T-helper 2 cell (primary cell): ENCODE measurements at places on chromosomes 3 and 15.

DNA sequence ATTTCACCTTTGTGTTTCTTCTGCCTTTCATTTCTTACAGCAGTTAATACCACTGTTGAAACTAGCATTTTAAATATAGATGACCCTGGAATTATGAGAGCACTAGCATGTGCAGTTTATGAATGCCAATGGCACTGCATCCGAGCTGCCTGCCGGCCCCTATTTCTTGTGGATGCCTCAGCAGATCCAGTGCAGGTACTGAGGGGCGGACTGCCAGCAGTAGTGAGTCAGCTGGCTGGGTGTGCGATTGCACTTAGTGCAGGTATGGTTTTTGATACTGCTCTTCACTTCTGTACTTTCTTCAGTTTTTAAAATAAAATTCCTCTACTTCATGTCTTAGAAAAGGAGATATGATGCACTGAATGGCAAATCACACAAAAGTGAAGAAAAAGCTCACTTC is 453.0 kb downstream of the DIPK2A start:
- no peak for DNase-seq

DNA sequence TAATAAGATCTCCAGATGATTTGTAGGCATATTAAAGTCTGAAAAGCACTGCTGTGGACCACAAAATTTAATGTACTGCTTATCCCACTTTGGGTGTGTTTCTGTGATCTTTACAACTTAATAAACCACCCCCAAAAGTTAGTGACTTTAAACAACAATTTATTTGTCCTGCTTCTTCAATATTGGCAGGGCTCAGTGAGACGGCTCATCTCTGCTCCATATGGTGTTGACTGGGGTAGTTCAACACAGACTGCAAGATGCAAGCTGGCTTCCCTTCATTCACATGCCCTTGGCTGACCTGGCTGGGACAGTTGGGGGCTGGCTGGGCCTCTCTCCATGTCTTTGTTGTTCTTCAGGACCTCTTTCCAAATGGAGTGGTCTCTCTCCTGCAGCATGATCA is 337.8 kb downstream of the FHIT start:
- no peak for DNase-seq

GRCh38 chr15:43903864-43904290 is 77.1 kb downstream of the WDR76 start:
- DNase-seq = no peak

DNA sequence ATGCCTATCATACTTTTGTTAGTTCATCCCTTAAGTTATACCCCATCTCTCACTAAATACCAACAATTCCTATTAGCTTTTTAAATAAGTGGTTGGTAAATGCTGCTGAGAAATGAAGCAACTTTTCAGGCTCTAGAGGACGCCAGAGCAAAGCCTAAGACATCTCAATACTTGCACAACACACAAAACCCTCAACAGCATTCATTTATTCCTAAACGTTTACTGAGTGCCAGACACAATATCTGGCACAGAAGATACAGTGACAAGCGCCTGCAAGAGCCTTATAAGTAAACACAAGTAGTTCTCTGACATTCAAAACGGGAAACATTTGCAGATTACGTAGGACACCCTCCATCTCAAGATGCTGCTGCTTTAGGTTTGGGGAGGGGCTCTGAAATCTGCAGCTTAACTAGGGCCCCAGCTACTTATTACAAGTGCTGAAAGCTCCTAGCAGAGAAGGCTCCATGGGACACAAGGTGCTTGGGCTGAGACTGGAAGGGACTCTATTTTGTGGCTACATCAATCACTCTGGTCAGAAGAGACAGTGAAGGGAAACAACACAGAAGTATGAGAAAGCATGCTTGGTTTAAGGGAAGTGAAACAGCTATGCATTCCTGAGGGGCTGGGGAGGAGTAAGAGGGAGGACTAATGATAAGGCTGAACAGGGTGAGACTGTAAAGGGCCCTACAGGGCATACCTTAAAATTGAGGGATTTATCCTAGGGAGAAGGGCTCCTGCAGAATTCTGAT is 311.3 kb downstream of the PLCL2 start:
- no peak for DNase-seq

DNA sequence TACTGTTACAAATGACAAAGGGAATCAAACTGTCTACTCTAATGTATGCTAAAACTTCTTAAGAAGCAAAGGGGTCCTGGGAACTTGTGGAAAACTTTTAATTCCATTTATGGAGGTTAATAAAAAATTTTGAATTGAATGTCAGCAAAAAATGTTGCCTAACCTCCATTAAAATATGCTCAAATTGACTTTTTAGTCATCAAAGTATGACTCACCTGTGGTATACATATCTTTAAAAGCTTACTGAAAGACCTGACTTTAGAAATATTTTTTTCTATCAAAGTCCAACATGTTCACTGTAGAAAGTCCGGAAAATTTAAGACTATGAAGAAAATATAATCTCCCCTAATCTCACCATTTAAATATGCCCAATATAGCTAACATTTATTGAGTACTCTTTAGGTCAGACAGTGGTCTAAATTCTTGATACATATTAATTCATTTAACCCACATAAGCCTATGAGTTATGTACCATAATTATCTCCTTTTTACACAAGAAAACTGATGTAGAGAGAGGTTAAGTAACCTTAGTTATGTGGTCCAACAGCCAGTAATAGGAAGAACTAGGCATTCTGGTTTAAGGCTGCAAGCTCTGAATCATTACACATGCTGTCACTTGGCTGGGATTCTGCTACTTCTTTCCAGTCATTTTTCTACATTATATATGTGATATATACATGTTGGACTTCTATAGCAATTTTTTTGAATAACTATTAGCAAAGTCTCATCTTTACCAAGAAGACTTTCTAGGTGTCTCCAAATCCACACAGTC is 83.6 kb downstream of the PDZRN3 start:
- no peak for DNase-seq

DNA sequence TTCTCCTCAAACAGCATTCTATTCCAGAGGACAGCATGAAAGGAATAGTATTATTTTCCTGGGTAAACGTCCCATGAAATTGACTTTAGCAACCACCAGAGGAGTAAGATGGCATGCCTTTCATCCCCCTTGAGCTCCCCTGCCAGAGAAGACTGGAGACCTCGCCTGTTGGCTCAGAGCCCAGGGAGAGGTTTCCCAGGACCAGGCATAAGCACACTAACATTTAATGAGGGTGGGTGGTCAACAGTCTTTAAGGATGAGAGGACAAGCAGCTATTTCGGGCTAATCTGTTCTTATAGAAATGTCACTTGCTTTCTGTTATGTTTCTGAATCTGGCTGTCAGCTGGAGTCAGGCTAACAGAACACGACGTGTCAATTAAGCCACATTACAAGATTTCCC is 390.5 kb downstream of the GABRG3 start:
- no peak for DNase-seq

DNA sequence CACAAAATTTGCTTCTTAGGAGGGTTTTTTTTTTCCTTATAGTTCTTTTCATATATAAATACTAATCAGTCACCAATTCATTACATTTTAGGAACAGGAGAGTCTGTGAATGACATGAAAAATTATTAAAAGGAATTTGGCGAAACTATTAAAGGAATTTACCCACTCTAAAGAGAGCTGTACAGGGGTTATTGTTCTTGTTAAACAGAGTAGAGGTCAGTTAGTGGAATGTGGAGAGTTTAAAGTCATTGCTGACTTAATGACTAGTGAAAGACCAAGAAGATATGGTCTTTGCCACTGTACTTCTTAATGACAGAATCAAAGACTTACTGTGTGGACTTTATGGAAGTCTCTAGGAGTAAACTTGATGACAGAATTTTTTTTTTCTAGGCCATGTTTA is 333.6 kb upstream of the C2CD4B start:
- no peak for DNase-seq

DNA sequence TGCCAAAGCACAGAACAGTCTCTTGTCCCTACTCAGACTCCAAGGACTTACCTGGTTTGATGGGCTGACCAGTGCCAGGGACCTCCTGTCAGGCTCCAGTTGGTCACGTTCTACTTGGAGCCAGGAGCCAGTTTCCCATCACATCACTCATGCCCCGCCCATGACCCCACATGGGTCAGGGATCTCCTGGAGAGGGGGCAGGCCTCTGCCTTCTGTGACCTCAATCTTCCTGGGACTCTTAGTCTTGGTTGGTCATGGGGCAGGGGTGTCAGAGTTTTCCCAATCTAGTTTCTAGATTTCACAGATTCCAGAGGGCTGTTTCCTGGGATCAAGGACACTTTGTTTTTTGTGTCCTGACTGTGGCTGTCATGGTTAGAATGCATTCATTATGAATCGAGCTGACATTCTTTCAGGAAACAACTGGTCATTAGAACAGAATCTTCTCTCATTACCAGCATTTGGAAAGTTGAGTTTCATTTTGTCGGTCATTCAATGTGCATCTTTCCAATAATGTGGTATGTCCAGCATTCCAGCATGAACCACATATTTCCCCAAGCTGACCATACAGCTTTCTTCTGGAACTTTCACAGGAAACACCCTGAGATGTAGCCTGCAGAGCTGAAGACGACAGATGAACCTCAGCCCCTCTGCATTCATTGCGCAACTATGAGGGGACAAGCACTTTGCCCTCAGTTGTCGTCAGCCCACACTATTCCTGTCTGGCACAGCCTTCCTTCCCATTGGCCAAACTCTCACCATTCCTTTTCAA is 19.8 kb downstream of the CYP19A1 start:
- no peak for DNase-seq
